ENCODE measurements at places on chromosomes 12 and 14.

GRCh38 chr12:52199294-52199919, 7.6 kb upstream of the KRT80 start:
- no peak for DNase-seq

- no peak for DNase-seq
Measured at GRCh38 chr12:31362759-31363415, 36.9 kb upstream of the SINHCAF start.

DNA sequence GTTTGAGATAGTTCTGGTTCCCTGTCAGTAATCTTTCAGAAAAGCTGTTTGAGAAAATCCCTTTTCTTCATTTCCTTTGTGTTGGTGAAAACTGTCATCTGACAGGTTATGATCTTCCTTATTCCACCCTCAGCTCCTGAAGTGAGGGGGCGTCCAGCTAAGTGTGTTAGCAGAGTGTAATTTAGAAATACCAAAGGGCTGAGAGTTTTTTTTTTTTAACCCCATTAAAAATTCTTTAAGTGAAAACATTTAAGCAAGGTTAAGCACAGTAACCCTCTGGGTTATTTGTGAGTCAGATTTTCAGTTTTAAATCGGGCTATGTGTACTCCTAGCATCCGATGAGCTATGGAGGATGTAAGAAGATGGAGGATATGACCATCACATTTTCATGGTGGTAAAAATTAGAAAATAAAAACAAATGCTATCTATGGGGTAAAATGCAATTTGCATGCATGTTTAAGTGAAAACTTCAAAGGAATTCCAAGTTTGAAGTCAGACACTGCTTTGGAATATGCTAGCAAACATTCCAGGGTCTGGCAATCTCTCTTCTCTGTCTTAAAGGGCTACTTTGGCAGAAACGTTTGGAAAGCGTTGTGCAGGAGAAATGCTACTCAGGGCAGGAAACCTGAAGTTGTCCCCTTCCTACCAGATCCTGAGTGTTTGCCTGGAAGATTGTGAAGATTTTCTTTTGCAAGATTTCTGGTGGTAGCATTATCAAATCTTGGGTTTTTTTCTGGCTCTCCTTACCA, 197.0 kb upstream of the PRICKLE1 start:
- no peak for DNase-seq

DNA sequence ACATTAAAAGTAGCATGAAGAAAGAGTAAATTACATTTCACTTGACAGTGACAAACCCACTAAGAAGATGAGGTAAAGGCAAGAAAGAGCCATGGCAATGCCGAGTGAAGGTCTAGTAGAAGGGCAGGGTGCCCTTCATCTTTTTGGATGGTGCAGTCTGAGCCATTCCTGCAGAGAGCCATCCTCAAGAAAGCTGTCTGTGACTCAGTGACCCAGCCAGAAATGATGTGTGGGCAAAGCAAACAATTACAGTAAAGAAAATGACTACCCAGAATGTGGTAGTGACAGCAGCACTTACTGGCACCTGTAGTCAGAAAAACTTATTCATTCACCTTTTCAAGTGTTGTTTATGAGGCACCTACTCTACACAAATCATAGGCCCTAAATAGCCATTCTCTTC, 281.7 kb downstream of the DUSP6 start:
- no peak for DNase-seq

- DNase-seq = no peak
Measured at GRCh38 chr14:57848786-57849185, 17.1 kb downstream of the SLC35F4 start.

GRCh38 chr12:127723251-127723650, 543.7 kb upstream of the TMEM132C start:
- no peak for DNase-seq

- no peak for DNase-seq
Measured at GRCh38 chr12:49094160-49094974, at the start of gene DHH. Gene DHH, minus strand, starts transcription at chr12:49094801. Its CDS starts 289 bp downstream, at chr12:49094512.

GRCh38 chr12:104695453-104696148, 238.9 kb downstream of the CHST11 start:
- DNase-seq = peak; percentile 79

DNA sequence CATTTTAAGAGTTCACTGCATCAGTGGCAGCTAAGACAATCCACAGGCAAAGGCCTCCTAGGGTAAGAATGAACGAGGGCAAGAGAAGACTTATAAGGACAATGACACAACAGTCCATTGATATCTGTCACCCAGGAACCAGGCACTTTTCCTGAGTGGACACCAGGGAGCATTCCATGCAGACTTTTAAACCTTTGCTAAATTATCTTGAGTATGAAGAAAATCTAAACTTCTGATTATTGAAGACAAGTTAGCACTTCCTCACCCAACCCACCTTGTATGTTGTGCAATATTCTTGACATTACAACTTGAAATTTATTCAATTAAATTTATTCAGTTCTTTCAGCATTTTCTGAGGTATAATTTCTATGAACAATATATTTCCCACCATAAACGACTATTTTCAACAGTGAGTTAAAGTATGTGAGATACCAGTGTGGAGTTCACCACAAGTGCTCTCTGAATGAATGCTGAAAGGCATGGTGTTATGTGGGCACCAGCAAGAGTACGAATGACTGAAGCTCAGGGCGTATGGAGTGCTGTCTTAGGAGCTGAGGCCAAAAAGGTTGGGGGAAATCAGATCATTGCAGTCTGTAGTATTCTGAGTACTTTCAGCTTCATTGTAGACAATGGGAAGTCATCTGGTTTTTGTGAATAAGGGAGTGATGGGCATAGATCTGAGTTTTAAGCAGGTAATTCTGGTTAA, 124.3 kb upstream of the LMNTD1 start:
- DNase-seq = no peak

GRCh38 chr14:95006051-95006450, 151.3 kb downstream of the DICER1 start:
- no peak for DNase-seq

Data from fibroblast of skin of right quadriceps (primary cell).